Large intestine (tissue), 12 donors: ENCODE measurements at places on chromosomes 12 and 14. TPM values are rescaled to one million over a fixed set of nuclear protein-coding genes. Genes with fewer than 3 reads are reported as not detected.
A peak's percentile ranks its signal among the peaks of the same experiment; 100 is the strongest.

FBLN5 gene
- polyA plus RNA-seq, result 63.2 TPM

LETMD1 gene
- polyA plus RNA-seq, result 180 TPM

IL26 gene
- 0.10 TPM for polyA plus RNA-seq

TIMELESS gene
- polyA plus RNA-seq, result 21.4 TPM

IAPP gene
- 0.10 TPM for polyA plus RNA-seq

PLEK2 gene
- polyA plus RNA-seq, result 39.6 TPM

ANKRD52 gene
- polyA plus RNA-seq, result 25.1 TPM

KCNA1 gene
- 1.3 TPM for polyA plus RNA-seq

FAM234B gene
- 5.3 TPM for polyA plus RNA-seq

INHBC gene
- polyA plus RNA-seq, result 0.40 TPM

DNA sequence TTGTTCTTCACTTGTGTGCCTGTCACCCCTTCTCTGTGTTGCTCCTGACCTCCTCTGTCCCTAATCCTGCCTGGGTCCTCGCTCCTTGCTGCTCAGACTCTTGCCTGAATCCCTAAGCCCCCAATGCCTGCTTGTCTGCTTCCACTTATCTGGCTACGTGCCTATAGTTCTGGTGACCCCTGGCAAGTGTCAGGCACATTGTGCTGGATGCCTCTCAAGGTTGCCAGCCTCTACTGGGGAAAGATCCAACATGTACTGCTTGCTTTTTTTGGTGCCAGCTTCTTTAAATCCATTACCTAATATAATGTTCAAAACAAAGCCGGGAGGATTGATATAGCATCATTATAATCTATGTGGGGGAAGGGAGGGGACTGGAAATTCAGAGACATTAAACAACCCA lies 448.0 kb upstream of the CCDC196 start:
- no peak for DNase-seq

DNA sequence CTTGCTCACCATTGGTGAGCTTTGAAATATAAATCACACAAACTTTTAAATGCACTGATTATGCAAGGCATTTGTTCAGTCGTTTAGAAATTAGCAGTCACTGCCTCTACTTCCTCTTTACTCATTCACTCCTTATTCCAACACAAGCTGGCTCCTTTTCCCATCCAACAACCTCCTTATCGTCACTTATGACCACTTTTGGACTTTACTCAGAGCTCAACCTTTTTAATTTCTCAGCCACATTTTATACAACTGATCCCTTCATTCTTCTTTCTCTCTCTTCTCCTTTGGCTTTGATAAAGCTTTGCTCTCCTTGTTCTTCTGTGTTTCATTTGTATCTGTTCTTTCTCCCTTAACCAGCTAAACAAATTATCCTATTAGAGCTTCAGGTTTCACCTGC lies 126.4 kb upstream of the PLEKHA5 start:
- peak; percentile 21 for DNase-seq

- no peak for DNase-seq
Observed at GRCh38 chr14:66240105-66240504, 246.1 kb upstream of the CCDC196 start.

- DNase-seq, result no peak
Observed at GRCh38 chr12:94997726-94998125, 5.8 kb downstream of the NDUFA12 start.

DNA sequence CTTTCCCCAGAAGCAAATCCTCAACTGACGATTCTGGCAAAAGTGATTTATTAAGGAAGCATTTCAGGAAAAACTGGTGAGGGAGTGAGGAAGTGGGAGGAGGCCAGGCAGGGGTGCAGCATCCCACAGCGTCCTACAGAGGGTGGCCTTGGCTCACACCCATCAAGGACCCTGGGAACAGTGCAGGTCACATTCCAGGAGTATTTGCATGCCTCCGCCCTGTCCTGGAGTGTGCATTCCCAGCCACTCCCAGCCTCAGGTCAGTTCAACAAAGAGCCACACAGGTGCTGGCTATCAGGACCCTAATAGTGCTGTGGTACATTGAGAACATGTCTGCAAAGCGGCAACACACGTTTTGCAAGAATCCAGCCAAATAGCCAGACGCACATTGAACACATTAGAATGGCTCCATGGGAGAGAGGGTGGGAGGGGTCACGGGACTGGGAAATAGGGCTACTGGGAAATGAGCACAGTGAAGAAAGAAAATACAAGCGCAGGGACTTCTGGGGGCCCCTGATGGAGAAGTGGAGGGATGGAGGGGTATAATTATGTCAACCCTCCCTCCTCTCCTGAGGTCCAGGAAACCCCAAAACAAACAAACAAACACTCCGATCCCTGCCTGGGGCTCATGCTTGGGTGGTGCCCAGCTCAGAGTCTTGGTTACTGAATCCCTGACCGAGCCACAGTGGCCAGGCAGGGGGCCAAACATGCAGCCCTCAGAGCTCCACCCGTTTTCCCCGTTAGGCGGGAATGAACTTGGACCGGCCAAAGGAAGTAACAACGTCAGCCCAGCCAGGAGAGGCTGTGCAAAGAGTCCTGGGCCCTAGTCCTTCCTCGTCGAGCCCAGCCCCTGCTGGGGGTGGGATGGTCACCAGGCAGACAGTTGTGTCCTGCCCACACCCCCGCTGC lies 36.5 kb downstream of the CMKLR1 start:
- DNase-seq, result no peak

DNA sequence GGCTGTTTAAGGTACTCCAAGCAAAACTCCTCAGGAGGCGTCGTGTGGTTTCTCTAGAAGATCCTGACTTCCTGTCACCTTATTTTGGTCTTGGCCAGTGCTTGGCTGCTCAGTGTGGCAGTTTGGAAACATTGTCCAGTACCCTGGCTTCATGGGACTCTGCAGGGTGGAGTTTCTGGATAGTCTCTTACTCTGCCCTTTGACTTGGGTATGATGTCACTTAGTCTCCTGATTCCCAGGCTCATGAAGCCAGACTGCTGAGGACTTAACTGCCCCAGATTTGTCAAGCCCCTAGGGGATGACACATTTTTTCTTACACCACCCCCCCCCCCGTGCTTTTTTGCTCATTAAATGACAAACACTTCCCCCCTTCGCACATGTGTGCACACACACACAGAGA lies 82.7 kb downstream of the ADCK1 start:
- no peak for DNase-seq

GRCh38 chr14:77580964-77581505 lies 35.4 kb downstream of the SPTLC2 start:
- peak; percentile 45 for DNase-seq

- DNase-seq, result no peak
Observed at GRCh38 chr12:116216022-116216756, 61.3 kb downstream of the MED13L start.

- DNase-seq, result no peak
Observed at GRCh38 chr14:35073486-35073885, 27.4 kb downstream of the FAM177A1 start.

DNA sequence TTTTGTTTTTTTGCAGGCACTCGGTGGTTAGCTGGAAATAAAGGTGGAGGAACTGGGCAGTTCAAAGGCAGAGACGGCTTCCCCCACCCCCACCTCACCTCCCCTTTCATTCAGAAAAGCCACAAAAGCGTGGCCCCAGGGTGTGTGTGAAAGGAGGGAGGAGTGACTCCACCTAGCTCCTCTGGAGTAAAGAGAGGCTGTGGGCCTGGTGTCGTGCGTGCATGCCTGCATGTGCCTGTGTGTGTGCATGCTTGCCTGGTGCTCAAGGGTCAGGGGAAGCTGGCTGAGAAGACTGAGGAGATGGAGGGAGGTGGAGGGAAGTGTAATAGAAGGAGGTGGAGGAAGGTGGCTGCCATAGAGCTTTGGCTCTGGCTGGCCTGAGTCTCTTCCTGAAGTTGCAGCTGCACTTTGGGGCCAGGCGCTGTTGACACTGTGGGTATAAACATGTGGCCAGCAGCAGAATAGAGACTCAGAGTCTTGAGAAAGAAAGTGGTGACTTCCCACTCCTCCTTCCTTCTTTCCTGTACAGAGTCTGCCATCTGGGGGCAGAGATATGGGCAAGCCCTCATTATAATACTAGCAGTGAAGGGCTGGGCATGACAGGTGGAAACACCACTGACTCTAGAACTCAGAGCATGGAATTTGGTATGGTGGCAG lies 36.9 kb upstream of the SINHCAF start:
- DNase-seq, result peak; percentile 51

GRCh38 chr12:67702136-67702535 lies 53.6 kb downstream of the DYRK2 start:
- no peak for DNase-seq

- DNase-seq, result peak; percentile 91
Observed at GRCh38 chr14:37594238-37594970, 645 bp downstream of the FOXA1 start.

DNA sequence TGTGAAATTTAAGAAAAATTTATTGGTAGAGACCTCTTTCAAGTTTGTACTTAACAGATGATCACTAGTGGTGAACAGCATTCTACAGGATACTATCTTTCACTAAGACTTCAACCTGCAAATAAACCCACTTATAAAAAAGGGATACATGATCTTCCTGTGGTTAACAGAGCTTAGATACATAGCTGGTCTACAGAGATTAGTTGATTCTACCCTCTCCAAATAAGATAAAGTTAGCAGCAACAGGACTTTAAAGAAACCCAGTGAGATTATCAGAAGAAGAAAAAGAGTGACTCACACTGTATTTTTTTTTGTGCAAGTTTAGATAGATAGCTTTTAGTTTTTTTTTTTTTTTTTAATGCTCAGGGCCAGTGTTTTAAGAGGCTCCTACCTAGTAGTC lies 34.5 kb downstream of the USP44 start:
- peak; percentile 16 for DNase-seq

- peak; percentile 93 for DNase-seq
Observed at GRCh38 chr12:120903412-120904196, 554 bp downstream of the SPPL3 start.
